Esophagus (tissue), 2 donors: ENCODE measurements at places on chromosomes 7 and 10. TPM values are rescaled to one million over a fixed set of nuclear protein-coding genes. Genes with fewer than 3 reads are reported as not detected.

The INHBA gene
- 0.61 TPM for polyA plus RNA-seq

The ADCYAP1R1 gene
- 0.11 TPM for polyA plus RNA-seq

The SPDYE8 gene
- not detected for polyA plus RNA-seq

The FRG2B gene
- not detected for polyA plus RNA-seq

The PDZD7 gene
- polyA plus RNA-seq = 0.14 TPM

The TWIST1 gene
- 2.6 TPM for polyA plus RNA-seq

The NXPH1 gene
- not detected for polyA plus RNA-seq

The TMEM225B gene
- 0.96 TPM for polyA plus RNA-seq

The FKBP6 gene
- polyA plus RNA-seq = not detected

The OPN1SW gene
- not detected for polyA plus RNA-seq

The CPN1 gene
- not detected for polyA plus RNA-seq

The NRCAM gene
- polyA plus RNA-seq = 0.35 TPM

The CHRM2 gene
- 0.04 TPM for polyA plus RNA-seq

The ABI1 gene
- polyA plus RNA-seq = 36.8 TPM

The TAS2R3 gene
- not detected for polyA plus RNA-seq

The SLC18A2 gene
- polyA plus RNA-seq = 0.14 TPM

The EBF3 gene
- polyA plus RNA-seq = 0.58 TPM

The AMZ1 gene
- 0.10 TPM for polyA plus RNA-seq
